ENCODE measurements at places on chromosomes 5 and 9.

DNA sequence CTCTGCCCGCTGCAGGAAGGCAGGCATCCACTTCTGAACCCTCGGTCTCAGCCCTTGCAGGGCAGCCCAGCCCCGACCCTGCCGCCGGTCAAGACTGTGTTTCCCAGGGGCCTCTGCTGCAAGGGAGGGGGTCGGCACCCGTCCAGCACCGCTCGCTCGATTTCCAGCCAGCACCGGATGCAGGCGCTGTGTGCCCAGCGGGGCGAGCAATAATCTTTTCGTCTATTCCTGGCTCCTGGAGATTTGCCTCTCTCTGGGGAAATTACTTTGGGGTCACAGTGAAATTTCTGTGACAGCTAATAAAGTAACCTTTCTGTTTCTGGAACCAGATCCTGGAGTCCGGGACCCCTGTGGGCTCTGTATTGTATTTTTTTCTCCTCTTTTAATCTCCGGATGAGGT, 155.3 kb downstream of the COL23A1 start:
- DNase-seq: no peak

GRCh38 chr9:26129217-26129616, 451.0 kb upstream of the TUSC1 start:
- DNase-seq: no peak

- DNase-seq: no peak
Observed at GRCh38 chr9:81256368-81256767, 433.0 kb downstream of the TLE1 start.

DNA sequence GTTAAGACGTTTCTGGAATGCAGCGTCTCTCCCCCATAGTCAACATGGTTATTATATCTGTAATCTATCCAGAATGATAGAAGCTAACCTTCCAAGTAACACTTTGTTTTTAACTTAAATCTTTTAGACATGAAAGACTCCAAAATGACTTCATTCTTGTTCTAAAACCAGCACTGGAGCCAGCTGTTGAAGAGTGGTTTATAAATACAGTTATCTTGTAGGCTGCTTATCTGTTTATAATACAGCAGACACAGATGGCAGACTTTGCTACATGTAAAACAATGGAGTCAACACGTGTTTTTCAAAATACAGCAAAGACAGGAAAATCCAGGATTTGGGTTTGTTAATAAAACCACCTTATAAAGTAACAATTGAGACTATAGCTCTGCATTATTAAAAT, 48.8 kb upstream of the RETREG1 start:
- DNase-seq: no peak

DNA sequence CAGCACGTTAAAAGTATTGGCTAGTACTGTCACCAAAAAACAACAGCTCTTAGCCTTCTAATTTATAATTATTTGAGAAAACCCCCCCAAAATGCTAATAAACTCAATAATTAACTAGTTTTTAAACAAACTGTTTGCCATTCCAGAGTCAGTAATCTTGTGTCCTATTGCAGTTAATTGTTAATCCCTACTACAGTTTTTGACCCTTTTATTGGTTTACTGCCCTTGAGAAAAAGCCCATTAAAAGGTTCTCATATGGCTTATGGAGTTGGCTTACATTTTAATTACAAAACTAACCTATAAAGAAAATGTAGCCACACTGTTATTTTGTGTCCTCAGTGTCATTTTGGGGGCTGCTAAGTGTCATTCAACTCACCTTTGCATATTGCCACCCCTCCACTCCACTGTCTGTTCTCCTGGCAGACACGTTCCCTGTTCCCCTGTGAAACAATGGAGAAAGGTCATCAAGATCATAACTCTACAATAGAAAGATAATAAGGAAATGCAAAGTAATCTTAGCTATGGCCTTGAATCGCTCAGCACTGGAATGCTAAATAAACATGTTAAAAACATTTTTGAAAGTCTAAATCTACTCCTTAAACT, 51.6 kb upstream of the TXNDC8 start:
- DNase-seq: no peak

GRCh38 chr9:105842023-105842644, 147.8 kb downstream of the TMEM38B start:
- DNase-seq: peak; percentile 55

GRCh38 chr9:38311382-38312270, 80.9 kb upstream of the ALDH1B1 start:
- no peak for DNase-seq

- DNase-seq: no peak
Observed at GRCh38 chr9:38622288-38622674, 1.9 kb upstream of the ANKRD18A start.

GRCh38 chr9:90420768-90421513, 221.7 kb downstream of the DIRAS2 start:
- DNase-seq: no peak

GRCh38 chr9:98742325-98743280, 33.9 kb upstream of the GABBR2 start:
- no peak for DNase-seq

- no peak for DNase-seq
Observed at GRCh38 chr5:135478938-135479337, 26.8 kb upstream of the TIFAB start.

- DNase-seq: no peak
Observed at GRCh38 chr9:69139596-69139995, 34.5 kb upstream of the TJP2 start.

DNA sequence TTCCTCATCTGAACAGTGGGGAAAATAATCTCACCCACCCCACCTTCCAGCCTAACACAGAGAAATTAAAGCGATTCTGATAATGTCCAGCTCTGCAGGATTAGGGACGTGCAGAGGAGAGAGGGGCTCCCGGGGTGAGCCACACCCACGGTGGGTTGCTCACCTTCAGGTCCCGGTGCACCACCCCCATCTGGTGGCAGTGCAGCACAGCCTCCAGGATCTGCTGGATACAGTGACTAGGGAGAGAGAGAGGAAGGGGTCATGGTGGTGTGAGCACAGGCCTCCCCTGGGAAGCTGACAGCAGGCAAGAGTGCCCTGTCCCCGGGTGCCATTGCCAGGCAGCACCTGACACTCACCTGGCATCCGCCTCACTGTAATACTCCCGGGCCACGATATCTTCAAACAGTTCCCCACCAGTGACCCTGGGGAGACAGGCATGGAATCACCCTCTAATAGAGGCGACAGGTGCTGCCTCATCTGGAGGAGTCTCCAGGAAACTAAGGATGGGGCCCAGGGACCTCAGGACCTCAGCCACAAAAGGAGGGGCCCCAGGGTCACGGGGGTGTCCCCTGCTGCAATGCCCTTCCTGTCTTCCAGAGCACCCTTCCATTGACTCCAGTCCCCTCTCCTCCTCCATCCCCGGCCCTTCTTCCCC, 33.0 kb downstream of the CAMK2A start:
- DNase-seq: no peak

DNA sequence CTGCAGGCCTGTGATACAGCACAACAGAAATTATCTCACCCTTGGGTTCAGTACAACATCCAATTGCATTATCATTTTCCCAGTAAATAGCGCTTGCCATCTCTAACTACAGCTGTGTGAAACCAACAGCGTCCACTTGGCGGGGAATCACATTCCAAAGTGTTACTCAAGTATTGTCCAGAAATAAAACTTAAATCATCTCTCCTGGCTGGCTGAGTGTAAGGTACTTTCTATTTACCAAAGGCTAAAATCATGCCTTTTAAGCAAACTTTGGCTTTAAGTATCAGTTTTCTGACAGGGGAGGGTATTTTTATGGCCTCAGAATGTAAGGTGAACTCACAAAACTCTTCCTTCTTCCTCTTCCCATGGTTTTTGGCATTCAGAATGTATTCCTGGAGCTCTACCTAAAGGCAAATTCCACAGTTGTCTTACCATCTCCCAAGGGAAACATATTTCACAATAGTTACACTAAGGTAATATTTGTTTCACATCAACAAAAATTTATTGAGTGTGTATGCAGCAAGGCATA, 205.6 kb upstream of the MPDZ start:
- DNase-seq: no peak

GRCh38 chr9:16343249-16344237, 526.9 kb downstream of the BNC2 start:
- DNase-seq: no peak

DNA sequence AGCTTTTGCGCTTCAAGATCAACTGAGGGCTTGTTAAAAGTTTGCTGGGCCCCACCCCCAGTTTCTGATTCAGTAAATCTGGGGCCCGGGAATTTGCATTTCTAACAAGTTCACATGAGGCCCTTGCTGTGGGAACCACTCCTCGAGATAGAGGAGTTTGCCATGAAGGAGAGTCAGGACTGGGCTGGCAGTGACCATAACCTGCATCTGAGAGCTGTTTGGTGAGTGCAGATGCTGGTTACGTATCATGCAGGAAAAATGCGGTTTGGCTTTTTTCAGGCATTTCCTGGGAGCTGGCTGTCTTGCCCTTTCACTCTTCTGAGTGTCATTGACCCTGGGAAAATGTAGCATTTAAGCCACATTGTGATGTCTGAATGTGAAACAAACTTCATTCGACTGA, 9.4 kb upstream of the ANGPTL2 start:
- no peak for DNase-seq

DNA sequence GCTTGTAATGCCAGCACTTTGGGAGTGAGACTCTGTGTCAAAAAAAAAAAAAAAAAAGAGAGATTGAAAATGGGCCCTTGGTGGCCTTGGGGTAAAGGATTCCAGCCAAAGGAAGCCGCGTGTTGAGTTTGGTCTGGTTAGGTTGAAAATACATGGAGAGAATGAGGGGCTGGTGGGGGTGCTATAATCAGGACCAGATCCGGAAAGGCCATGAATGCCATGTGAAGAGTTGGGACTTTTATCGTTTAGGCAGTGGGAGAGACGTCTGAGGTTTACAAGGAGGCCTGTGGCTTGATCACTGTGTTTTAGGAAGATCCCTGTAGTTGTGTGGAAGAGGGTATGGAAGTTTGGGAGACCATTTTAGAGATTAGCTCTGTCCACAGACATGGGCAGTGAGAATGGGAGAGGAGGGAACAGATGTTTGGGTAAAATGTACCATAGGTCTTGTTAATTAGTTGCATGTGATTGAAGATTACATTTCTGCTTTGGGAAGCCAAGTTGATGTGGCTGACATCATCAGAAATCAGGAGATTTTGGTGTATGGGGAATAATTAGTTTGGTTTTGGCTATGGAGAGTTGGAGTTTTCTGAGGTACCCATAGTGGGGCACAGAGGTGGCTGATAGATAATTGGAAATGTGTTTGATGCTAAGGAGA, 3.5 kb downstream of the MSANTD3 start:
- no peak for DNase-seq

DNA sequence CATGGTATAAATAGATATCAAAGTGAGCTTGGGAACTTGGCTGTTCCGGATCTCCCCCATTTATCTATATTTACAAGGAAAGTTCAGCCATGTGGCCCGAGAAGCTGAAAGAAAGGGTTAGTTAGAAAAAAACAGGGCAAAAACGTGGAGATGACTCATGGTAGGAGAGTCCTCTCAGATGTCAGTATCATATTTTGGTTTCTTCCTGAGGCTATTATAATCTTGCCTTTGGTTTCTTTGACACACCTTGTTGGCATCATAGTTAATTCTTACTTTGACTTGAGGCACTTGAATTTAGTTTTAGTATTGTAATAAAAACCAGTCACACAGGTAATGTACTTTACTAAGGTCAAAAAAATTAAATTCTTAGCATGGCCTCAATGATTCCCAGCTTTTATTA, 59.9 kb downstream of the GABRA6 start:
- no peak for DNase-seq

DNA sequence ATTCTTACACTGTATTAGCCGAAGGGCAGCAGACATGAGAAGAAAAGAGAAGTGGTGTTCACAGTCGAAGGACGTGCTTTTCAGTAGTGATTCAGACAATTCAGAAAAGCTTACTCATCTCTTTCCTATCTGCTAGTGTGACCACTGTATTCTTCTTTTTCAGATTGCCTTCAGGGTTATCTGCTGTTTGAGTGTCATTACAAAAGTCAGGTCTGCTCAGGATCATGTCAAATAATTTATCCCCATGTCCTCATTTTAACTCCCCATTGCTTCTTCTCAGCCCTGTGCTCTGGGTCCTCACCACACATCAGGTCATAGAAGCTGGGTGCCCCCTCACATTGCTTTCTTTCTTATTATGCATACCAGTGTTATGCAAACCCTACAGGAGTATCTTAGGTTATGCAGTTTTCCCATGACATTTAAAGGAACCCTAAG, 394.0 kb downstream of the CETN3 start:
- peak; percentile 21 for DNase-seq

- DNase-seq: no peak
Observed at GRCh38 chr9:116387934-116388698, 234.5 kb downstream of the PAPPA start.

GRCh38 chr5:144247131-144247530, 76.5 kb downstream of the KCTD16 start:
- no peak for DNase-seq

GRCh38 chr9:33404788-33405362, 2.5 kb upstream of the AQP7 start:
- DNase-seq: no peak

GRCh38 chr5:107982703-107983425, 312.1 kb upstream of the EFNA5 start:
- no peak for DNase-seq

- DNase-seq: no peak
Observed at GRCh38 chr5:17406423-17406838, 91.6 kb upstream of the TAF11L2 start.

- peak; percentile 33 for DNase-seq
Observed at GRCh38 chr9:76463211-76463610, 4.2 kb downstream of the GCNT1 start.

- DNase-seq: no peak
Observed at GRCh38 chr5:150286820-150287219, 2.8 kb downstream of the CAMK2A start.

DNA sequence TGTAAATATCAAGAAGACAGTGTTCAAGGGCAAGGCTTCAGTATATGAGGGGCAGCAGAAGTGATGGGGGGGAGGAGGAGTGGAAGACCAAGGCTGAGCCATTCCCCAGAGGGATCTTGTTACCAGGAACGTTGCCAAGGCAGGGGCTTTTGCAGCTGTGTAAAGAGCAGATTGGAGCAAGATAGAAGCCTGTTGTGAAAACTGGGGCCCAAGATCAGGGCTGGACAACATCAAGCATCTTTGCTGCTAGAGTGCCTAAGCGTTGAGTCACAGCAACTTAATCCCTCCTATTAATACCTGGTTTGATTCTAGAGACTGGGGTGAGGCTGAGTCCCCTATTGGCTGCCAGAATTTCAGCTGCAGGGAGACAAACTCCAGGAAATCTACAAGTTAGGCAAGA, 18.4 kb upstream of the ERCC6L2 start:
- no peak for DNase-seq

DNA sequence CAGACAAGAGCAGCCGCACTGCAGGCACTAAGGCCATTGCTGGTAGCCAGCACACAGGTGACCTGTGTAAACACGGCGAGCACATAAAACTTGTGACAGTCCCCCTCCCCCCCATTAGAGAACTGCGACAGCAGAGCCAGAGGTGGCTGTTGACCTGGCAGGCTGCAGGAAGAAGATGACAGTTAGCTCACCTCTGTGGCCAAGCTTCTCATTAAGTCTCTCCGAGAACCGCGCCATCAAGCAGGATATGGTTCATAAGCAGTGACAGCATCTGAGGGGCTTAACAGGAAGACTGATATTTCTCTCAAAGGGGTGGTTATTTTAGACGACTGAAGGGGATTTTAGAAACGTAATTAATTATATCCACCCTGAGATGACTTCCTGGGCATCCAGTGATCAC, 5.2 kb downstream of the SURF4 start:
- DNase-seq: no peak

- peak; percentile 28 for DNase-seq
Observed at GRCh38 chr5:52771343-52772039, 16.2 kb upstream of the ITGA1 start.

- DNase-seq: no peak
Observed at GRCh38 chr9:86983249-86983619, 35.9 kb upstream of the GAS1 start.

All from GM13977 (cell line).